ENCODE measurements at places on chromosomes 3 and 15. TPM values are rescaled to one million over a fixed set of nuclear protein-coding genes. Genes with fewer than 3 reads are reported as not detected.

The HRG gene
- total RNA-seq: not detected

The DCBLD2 gene
- total RNA-seq: 34.7 TPM

The DPPA4 gene
- total RNA-seq: not detected

The CCK gene
- not detected for total RNA-seq

GRCh38 chr15:60928970-60929369 lies 300.1 kb downstream of the RORA start:
- no peak for DNase-seq

DNA sequence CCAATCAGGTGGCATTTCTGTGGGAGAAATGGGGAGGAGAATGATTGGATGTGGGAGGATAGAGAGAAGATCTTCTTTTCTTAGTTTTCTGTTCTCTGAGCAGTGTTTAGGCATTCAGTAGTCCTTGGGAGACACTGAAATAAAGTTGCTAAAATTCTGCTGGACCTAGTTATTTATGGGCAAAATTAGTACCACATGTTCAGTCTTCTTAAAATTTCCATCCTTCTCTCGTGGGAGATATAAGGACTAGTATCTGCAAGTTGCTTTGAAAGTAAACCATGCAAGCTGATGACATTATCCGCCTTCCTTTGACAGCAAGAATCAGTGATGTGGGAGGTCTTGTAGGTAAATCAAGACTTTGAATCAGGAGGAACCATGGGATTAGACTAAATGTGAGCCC lies 19.9 kb upstream of the CHST2 start:
- no peak for DNase-seq

The HACL1 gene
- 12.5 TPM for total RNA-seq

All from Right ventricle myocardium inferior (tissue), 1 donor.